Left ventricle myocardium superior (tissue), 1 donor: ENCODE measurements at places on chromosomes 3 and 15.

GRCh38 chr3:58032186-58032585 is 24.0 kb downstream of the FLNB start:
- no peak for DNase-seq

- no peak for DNase-seq
These were observed 35.8 kb downstream of the COL8A1 start for GRCh38 chr3:99674086-99674789.

DNA sequence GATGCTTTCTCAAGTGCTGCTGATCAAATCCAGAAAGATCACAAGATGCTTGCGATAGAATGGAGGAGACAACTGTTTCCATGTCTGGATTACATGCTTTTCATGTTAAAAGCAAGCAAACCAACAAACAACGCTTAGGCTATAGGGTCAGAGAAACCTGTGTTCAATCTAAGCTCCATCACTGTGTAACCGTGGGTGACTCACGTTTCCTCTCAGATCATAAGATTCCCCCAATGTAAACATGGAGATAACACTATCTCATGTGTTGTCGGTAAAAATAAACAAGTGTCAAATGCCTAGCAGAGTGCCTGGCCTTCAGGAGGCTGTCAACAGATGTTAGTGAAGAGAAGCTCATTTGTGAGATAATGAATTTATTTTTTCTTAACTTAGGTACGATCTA is 907.8 kb downstream of the NTRK3 start:
- DNase-seq = no peak

- no peak for DNase-seq
These were observed 118.2 kb downstream of the EFHB start for GRCh38 chr3:19815805-19816204.

- no peak for DNase-seq
These were observed 4.1 kb downstream of the FOXP1 start for GRCh38 chr3:71579326-71579934.

GRCh38 chr3:100044369-100044768 is 69.9 kb downstream of the FILIP1L start:
- no peak for DNase-seq
